Activated CD4-positive, alpha-beta T cell treated with anti-CD3 and anti-CD28 coated beads, Interleukin-2, amount 50 U/mL, for 4 hours (primary cell): ENCODE measurements at places on chromosomes 2 and 18.

GRCh38 chr2:56077359-56077915, 106.4 kb upstream of the CCDC85A start:
- no peak for DNase-seq

- peak; percentile 55 for DNase-seq
These were observed 30.7 kb downstream of the CAMKMT start for GRCh38 chr2:44392338-44392943.

DNA sequence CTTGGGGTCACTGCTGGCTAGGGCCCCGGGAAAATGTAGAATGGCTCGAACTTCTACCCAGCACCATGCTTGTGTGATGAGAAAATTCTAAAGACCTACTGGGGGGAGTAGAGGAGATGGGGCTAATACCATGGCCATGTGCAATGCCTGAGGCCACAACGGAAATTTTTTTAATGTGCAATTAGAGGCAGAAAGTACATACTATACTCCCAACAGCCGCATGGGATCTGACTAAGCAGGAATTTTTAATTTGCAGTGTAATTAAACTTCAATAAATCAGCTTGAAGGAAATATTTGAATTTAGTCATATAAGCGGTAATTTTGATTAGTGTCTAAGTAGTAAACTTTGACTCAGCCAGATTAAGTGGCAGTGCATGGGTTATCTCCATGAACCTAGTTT, 53.2 kb upstream of the CNGA3 start:
- DNase-seq: no peak

- no peak for DNase-seq
These were observed 28.7 kb downstream of the MTERF4 start for GRCh38 chr2:241073166-241074064.

DNA sequence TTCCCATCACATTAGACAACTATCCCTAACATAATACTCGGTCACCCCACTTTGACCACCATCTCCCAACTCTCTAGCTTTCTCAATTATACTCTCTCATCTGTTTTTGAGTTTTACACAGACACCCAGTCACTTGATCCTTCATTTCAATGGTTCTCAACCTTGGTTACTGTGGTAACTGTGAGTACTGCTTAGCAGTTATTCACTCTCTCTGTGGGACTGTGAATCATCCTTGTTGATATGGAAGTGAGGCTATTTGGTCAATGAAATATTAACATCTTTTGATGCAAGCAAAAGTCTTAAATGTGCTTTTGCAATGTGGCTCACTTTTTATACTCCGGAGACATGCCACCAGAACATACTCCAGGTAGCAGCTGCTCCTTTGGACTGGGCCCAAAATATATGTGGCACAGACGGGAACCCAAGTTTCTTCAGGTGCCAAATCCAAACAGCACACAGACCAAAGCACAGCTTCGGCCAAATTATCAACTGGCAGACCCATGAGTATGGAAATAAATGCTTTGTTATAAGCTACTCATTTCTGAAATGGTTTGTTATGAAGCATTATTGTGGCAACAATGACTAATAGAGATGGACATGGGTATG, 75.0 kb upstream of the SLC25A52 start:
- no peak for DNase-seq

DNA sequence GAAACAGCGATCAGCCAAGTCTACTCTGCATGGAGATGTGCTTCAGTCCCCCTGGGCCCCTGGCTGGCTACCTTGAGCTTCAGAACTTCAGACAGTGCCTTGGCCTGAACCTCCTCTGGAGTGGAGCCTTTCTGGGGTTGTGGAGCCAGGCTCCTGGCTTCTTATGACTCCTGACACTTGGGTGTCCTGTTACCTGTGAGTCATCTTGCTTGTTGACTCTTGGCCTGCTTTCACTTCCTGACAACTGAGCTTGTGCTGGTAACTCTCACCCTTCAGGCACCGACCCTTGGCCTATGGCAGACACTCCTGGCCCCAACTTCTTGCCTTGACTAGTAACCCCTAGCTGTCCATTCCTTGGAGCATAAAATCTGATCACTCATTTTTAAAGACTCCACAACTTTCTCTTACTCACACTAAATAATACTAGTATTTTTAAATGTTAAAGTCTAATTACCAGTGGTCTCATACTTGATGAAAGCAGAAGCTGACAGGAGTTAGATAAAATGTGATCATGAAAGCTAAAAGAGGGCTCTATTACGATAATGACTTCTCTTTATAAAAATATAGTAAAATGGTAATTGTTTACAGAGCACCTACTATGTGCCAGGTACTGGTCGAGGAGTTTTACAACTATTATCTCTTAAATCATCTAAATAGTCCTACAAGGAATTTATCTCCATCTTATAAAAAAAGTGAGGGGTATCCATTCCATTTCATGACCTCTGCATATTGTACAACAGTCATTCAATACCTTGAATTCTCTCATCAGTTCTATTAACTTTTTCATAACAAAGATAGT, 46.3 kb upstream of the VIT start:
- no peak for DNase-seq

DNA sequence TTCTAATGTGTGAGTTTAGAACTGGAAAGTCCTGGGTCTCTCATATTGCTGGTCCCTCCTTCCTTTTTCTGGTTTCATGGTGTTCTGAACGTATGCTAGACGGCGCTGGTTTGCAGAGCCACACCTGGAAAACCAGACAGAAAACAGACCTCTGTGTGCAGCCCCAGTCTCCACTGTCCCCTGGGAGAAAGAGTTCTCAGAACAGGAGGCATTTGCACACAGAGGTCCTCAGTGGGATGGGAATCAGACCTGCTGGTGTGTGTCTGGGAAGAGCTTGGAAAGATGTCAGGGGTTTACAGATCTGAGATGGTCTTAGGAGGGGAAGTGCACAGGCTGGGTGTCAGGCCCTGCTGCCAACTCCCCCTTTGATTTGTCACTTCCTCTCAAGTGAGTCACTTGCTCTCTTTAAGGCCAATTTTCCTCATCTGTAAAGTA, 14.9 kb upstream of the MBP start:
- DNase-seq: no peak

DNA sequence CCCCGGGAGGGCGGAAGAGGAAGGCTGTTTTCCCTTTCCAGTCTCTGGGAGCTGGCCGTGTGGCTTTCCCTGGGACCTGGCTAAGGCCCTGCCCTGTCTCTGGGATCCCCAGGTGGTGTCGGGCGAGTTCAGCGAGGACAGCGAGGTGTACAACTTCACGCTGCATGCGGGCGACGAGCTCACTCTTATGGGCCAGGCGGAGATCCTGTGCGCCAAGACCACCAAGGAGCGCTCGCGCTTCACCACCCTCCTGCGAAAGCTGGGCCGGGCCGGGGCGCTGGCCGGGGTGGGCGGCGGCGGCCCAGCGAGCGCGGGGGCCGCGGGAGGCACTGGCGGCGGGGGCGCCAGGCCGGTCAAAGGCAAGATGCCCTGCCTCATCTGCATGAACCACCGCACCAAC, 11.2 kb downstream of the GAREM2 start:
- no peak for DNase-seq

GRCh38 chr2:240207661-240208060, 67.2 kb upstream of the OTOS start:
- no peak for DNase-seq

DNA sequence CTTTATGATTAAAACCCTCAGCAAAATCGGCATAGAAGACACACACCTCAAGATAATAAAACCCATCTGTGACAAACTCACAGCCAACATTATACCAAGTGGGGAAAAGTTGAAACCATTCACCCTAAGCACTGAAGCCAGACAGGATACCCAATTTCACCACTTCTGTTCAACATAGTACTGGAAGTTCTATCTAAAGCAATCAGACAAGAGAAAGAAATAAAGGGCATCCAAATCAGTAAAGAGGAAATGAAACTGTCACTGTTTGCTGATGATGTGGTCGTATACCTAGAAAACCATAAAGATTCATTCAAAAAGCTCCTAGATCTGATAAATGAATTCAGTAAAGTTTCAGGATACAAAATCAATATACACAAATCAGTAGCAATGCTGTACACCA, 16.4 kb upstream of the RPRD1A start:
- DNase-seq: no peak

DNA sequence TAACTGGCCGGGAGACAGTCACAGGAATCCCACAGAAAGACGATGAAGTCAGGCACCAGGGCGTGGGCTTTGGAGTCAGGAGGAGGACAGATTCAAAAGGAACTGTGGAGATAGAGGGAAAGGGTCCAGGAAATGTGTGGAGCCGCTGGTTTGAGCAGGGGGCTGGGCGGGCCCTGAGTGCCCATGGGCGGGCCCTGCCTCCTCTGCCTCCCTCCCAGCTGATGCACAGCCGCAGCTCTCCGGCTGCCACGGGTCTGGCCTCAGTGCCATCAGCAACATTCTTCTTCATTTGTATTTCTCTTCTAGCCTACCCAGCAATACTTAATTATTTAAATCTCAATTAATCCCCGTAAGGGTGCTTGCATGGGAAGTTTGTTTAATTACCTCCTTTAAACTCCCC, 432.3 kb downstream of the NBAS start:
- DNase-seq: no peak

GRCh38 chr2:144914622-144915318, 394.9 kb upstream of the ZEB2 start:
- no peak for DNase-seq

DNA sequence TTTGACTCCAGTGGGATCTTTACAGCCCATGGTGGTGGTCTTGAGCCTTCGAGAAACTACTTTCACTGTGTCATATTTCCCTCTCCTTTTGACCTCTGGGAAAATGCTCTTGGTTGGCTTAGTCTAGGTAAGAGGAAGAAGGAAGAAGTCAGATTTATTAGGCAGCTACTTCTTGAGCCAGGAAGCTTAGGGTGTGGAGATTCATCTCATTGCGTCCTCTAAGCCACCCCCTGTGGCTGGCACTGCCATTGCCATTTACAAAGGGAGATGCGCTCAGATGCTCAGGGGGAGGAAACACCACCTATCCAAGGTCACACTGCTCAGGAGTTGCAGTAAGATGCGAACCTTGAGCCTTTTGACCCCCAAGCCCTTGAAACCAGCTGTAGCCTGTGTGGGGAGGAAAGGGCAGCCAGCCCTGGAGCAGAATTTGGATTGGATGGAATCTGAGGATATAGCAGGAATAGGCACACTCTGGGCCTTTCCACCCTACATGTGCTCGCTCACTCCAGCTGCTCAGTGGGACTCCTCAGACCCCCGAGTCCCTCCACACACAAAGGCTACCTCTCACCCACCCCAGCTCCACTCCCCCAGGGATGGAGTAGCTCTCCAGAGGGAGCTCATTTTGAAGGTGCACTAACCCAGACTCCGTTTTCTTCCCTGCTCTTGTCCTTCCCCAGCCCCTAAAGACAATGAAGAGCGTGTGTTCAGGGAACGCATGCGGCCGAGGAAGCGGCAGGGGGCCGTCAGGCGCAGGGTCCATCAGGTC, 321.3 kb upstream of the EPAS1 start:
- DNase-seq: no peak

GRCh38 chr2:86284987-86285386, 52.4 kb downstream of the REEP1 start:
- no peak for DNase-seq

DNA sequence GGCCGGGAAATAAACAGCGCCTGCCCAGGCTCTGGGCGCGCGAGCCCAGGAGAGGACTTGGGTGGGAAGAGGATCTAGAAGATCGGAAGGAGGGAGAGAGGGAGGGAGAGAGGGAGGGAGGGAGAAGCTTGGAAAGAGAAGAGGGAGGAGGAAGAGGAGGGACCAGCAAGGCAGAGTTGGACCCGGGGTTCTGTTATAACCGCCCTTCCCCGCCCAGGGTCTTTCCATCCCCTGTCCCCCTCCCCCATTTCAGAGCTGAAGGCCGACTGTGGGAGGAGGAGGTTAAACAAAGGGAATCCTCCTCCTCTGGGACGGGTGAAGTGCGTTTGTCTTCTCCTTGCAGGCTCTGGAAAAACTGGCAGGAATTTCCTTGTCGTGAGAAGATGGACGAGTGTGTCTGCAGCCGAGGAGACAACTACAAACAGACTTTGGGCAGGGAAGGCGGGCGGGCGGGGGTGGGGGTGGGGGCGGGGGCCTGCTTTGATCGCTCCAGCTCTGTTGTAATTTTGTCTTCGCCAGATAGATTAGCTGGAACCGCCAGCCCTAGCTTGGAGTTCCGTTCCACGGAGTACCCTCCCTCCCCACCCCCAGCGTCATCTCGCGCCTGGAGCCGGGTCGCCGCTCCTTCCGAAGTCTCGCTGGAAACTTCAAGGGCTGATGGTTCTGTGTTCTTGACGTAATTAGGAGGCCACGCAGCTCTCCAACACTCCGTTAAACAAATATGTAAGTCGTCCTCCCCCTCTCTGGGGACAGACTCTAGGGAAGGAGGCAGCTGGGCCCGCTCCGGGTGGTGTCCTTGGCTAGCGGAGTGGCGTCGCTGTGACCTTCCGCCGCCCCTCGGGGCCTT, 6.4 kb upstream of the SP9 start:
- DNase-seq: no peak

DNA sequence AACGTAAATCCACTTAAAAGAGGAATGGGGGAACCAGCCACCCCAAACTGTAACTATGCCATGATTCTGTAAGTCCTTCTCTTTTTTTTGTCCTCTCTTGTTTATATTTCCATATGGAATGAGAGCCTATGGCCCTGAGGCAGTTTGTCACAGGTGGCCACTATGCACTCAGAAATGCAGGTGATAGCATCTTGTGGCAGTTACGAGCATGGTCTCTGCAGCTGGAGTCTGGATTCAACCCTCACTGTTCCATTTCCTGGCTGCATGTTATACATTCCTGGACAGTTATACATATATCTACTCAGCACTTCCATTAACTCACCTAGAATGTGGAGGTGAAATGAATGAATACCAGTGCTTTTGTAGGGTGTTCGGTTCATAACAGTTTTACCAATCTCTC, 291.5 kb upstream of the FANCL start:
- DNase-seq: no peak

GRCh38 chr2:122447237-122447636, 691.8 kb downstream of the TSN start:
- no peak for DNase-seq

DNA sequence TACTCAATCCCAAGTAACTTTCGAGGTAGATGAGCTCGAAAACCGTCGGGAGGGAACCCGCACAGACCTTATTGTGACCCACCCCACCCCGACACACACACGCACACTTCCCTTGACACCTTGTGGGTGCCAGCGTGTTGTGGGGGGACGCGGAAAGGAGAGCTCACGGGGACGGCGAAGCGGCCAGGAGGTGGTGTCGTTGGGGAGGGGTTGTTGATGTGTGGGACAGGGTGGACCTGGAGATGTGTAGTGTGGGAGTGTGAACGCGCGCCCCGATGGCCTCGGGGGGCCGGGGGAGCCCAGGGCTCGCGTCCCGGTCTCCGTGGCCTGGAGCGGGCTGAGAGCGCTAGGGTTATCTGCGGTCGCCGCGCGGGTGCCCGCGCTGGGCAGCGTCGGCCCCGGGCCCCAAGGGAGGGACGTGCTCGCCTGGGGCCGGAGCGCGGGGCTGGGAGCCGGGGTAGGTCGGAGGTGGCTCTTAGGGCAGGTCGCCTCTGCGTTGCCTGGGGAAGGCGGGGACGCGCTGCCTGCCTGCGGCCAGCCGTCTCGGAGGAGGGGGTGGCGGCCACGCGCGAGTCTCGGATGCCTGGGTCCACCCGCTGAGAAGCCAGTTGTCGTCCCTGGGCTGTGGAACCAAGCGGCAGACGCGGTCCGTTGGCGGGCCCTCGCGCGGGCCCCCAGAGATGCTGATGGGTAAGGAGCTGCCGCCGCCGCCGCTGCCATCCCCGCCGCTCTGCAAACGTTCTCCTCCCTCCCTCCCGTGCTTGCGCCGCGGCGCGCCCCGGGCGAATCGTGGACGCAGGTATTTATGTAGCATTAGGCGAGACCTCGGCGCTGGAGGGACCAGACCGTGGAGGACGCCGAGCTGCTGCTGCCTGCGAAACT, 1.6 kb downstream of the KLHL29 start:
- DNase-seq: no peak
